ENCODE measurements at places on chromosomes 4 and X.

DNA sequence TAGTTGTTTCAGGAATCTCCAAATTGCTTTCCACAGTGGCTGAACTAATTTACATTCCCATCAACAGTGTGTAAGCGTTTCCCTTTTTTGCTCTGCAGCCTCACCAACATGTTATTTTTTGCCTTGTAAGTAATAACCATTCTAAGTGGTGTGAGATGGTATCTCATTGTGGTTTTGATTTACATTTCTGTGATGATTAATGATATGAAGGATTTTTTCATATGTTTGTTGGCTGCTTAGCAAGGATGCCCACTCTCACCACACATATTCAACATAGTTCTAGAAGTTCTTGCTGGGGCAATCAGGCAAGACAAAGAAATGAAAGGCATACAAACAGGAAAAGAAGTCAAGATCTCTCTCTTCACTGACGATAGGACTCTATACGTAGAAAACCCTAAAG is 472.4 kb downstream of the ZNF674 start:
- DNase-seq: no peak

DNA sequence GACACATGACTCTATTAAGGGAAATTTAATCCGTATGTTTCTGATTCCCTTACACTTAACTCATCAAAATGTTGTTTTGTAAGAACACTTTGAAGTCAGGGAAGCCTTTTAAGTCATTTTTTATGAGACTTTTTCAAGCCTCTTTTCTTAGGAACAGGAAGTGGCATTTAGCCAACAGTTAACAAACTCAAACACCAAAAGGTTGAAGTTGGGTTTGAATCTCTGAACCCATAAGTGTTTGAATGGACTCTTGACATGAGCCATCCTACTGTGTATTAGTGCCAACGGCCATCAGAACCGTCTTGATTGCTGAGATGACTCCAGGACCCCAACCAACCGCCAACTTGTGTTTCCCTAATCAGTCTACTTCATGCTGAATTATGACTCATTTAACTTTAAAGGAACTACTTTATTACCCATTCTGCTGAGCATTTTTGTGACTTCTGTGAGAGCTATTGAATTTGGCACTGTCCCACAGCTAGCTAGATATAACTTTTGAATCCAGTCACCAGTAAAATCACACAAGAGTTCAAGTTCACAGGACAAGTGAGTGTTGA is 209.1 kb upstream of the FAT1 start:
- no peak for DNase-seq

- DNase-seq: peak; percentile 62
Observed at GRCh38 chrX:9341291-9342201, 123.3 kb upstream of the TBL1X start.

DNA sequence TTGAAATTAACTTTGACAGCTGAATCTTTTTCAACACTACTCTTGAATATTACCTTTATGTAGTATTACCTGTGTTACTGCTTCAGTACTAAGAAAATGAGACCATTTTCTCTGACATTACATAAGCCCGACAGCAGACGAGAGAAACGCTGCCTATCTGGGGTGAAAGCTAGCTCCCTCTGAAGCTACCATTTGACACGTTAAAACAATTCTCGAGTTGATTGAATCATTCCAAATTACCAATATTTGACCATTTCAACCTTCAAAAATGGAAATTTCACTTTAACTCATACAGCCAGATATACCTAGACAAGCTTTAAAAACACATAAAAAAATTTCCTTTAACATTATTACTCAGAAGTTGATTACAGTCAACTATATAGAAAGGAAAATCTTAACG is 836 bp downstream of the GPM6A start:
- DNase-seq: no peak

- DNase-seq: no peak
Observed at GRCh38 chr4:67871867-67872266, 11.9 kb downstream of the TMPRSS11D start.

GRCh38 chr4:138113819-138114400 is 128.2 kb downstream of the SLC7A11 start:
- DNase-seq: no peak

GRCh38 chrX:134936542-134936941 is 54.2 kb upstream of the SMIM10 start:
- no peak for DNase-seq
